ENCODE measurements at places on chromosomes 1 and 21.

DNA sequence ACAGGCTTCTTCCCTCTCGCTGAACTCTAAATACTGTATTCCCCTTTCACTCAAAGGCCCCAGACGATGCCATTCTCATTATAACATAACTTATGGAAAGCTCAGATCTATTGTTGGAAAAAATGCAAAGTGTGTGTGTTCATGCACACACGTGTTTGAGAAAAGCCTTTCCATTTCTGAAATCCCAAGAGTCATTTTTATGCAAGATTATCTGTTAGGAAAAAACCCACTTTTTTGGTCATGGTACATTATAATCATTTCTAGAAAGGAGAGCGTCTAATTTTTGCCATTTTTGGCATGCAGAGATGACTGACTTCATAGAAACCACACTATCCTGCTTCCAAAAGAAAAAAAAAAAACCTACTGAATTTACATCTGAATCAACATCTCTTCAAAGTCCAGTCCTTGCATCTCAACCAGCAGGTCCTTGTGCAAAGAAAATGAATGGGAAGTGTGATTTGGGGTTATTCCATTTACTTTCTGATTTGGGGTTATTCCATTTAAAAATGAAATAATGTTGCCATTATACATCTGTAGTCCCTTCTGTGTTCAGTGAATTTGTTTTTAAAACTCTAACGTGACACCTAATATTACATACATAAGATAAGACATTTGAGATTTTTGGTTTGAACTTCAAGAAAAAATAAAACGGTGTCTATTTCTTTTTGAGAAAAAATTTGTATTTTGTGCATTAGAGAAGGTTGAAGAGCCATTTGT lies 150.3 kb downstream of the DHRS3 start:
- DNase-seq: no peak

- DNase-seq: no peak
Measured at GRCh38 chr21:14911351-14911750, 153.4 kb downstream of the NRIP1 start.

GRCh38 chr1:10271869-10272268 lies 61.5 kb downstream of the KIF1B start:
- DNase-seq: no peak

DNA sequence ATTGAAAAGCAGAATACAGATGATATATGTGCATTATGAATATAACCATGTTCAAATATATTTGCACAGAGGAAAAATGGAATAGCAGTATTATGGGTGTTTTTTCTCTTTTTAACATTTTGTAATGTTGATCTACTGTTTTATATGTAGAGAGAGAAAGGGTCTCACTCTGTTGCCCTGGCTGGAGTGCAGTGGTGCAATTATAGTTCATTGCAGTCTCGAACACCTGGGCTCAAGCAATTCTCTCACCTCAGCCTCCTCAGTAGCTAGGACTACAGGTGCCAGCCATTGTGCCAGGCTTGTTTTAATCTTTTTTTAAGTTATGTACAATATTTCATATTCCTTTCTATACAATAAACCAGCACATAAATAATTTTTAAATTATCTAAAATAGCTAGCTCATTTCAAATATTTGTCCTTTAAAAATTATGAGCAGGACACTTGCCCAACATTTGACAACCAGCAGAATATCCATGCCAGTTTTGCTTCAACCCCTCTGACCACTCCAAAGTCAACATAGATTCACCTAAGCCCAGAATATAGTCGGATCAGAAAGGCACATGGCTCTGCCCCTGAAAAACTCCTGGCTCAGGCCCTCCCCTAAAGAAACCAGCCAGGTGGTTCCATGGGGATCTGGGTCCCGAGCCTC lies 29.8 kb downstream of the ZNF281 start:
- no peak for DNase-seq

DNA sequence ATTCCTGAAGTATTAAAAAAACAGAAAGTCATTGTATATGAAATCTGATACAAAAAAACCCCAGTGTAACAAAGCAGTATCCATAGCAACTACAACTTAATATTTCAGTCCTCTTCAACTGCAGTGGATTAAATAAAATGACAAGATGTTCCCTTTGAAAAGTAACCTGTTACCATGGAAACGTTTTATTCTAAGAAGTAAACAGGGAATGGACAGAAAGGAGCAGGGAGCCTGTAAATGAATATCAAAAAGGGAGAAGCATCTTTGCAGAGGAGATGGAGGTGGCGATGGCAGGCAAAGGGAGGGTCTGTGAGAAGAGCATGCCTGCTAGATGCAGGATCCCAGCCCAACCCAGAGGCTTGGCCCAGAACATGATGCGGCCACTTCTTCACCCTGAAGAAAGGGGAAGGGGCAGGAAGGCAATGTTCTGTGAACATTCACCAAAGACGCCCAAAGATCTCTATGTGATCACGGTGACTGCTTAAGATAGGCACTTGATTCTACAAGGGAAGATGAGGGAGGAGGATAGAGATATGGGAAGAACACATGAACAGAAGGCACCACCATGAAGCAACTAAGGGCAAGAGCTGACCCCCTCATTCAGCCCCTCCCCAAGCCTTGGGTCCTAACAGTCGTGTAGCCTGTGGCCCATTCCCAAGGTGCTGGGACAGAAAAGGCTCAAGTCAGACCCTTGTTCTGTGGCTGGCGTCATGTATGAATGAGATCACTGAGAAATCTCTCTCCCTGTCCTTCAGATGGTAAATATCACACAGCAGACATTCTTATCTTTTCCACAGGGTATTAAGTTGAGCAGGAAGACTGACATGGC lies 200.0 kb downstream of the SLC45A1 start:
- no peak for DNase-seq

DNA sequence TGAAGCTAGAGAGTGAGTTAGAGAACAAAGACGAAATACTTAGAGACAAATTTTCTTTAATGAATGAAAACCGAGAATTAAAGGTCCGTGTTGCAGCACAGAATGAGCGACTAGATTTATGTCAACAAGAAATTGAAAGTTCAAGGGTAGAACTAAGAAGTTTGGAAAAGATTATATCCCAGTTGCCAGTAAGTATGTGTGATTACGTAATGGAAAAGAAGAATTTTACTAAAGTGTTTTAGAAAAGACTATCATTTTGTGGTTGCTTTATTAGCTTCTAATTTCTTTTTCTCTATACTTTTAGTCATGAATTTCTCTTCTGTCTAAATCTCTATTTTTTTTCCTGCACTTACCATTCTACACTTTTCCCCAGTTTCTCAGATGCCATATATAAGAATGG lies 26.7 kb downstream of the CCDC18 start:
- DNase-seq: no peak

GRCh38 chr1:87295445-87296110 lies 33.1 kb upstream of the LMO4 start:
- no peak for DNase-seq

- DNase-seq: no peak
Measured at GRCh38 chr1:52054496-52055065, 410 bp downstream of the TXNDC12 start.

DNA sequence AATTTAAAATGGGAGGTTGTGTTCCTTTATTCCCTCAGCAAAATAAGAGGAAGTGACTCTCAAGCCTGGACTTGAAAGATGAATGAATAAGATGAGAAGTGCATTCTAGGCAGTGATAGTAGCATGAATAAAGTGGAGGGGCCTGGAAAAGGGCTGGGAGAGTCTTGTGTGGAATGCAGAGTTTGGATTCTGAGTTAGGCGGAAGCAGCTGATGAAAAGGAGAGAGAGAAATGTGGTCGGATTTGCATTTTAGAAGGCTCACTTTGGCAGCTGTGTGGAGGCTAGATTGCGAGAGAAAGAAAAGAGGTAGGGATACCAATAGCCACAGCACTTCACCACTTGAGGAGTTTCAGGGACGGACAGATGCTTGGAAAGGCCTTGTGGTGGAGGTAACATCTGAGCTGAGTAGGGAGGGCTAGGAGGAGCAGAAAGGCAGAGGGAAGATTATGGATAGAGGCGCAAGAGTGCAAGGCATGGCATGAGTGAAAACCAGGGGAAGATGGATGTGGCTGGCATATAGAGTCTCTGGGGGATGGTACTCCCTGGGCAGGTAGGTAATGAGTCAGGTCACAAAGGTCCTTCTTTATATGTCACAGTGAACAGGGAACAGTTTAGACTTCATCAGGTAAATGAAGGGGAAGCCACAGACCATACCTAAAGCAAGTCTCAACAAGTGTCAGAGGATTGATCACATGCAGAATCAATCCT lies 59.6 kb downstream of the ST3GAL3 start:
- DNase-seq: no peak

DNA sequence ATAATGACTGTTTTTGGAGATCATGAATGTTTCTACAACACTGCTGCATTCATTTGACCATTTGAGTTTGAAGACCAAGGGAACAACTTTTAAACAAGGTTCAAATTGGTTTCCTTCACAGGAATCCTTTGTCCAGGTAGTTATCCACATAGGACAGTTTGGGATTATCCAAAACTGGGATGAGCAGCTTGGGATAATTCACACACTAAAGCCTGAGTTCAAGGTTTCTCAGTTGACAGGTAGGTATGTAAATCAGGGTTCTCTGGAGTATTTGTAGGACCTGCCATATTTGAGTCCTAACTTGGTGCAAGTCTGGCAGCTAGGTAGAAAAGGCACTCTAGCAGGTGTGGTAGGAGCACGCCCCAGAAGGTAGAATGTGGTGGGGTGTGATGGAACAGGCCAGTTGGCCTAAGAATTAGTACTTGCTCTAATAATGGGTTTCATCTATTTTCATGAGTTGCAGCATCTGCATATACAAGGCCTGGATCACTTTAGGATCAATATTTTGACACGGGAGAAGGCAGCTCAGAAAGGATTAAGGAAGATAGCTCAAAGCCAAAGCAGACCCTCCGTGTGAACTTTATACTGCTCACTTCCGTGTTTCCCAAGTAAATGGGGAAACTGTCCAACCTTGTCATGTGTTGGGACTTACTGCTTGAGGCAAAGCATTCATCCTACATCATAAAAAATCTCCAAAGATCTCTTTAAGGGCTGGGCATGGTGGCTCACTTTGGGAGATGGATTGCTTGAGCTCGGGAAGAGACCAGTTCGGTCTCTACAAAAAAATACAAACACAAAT lies 14.1 kb upstream of the RAB42 start:
- DNase-seq: no peak

DNA sequence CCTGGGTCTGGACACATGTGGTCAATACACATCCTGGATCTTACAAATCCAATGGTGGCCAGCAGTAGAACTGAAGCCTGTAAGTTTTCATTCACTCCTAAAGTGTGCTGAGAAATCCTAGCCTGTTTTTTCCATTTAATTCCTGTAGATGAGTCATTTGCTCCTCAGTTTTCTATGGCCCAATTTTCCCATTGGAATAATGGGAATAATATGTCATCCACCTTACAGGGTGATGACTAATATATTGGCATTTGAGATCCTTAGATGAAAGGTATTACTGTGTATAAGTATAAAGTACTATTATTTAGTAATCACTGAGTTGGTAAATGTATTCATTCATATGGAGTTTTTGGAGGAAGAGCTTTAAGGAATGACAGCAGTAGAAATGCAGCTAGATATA lies 89.7 kb upstream of the ADAR start:
- DNase-seq: no peak
